H9 (cell line): ENCODE measurements at places on chromosomes 6 and 20. TPM values are rescaled to one million over a fixed set of nuclear protein-coding genes. Genes with fewer than 3 reads are reported as not detected.

DNA sequence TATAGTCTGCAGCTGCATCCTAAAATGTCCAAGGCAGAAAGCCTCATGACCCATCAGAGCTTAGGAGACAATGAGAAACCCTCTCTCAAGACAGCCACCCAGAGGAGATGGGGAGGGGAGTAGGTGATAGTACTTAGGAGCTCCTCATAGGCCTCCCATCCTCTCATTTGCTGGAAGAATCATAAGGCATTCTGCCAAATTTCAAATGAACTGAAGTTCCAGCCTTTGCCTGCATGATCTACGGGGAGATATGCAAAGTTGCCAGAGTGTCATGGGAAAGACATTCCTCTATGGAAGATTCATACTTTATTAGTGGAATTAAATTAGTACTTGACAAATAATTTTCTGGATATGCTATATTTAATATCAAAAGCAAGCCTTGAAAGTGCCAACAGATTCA is 194.1 kb upstream of the GJE1 start:
- DNase-seq = no peak

- no peak for DNase-seq
Measured at GRCh38 chr6:21375151-21376116, 218.1 kb upstream of the SOX4 start.

HLA-DMA gene
- total RNA-seq = 6.6 and 7.5 TPM in 2 replicates

CEP162 gene
- 11.4 and 11.5 TPM in 2 replicates for total RNA-seq

OR2H1 gene
- not detected in 2 replicates for total RNA-seq
